Stimulated activated CD4-positive, alpha-beta T cell treated with anti-CD3 and anti-CD28 coated beads, Interleukin-1b, Interleukin-23, amount 100 ng/mL, for 48 hours (primary cell): ENCODE measurements at places on chromosomes 1 and 21.

- no peak for DNase-seq
Measured at GRCh38 chr1:201169203-201169602, 14.9 kb upstream of the TMEM9 start.

GRCh38 chr1:169072945-169073725 is 33.4 kb upstream of the ATP1B1 start:
- no peak for DNase-seq

GRCh38 chr1:5707566-5708345 is 284.5 kb downstream of the NPHP4 start:
- DNase-seq, result no peak

GRCh38 chr1:13893409-13893821 is 193.4 kb downstream of the PRDM2 start:
- no peak for DNase-seq

- DNase-seq, result no peak
Measured at GRCh38 chr1:157409927-157410326, 142.4 kb downstream of the FCRL5 start.

GRCh38 chr1:6962478-6962995 is 177.3 kb downstream of the CAMTA1 start:
- DNase-seq, result peak; percentile 88

GRCh38 chr1:175862408-175862807 is 119.0 kb upstream of the TNR start:
- DNase-seq, result no peak

DNA sequence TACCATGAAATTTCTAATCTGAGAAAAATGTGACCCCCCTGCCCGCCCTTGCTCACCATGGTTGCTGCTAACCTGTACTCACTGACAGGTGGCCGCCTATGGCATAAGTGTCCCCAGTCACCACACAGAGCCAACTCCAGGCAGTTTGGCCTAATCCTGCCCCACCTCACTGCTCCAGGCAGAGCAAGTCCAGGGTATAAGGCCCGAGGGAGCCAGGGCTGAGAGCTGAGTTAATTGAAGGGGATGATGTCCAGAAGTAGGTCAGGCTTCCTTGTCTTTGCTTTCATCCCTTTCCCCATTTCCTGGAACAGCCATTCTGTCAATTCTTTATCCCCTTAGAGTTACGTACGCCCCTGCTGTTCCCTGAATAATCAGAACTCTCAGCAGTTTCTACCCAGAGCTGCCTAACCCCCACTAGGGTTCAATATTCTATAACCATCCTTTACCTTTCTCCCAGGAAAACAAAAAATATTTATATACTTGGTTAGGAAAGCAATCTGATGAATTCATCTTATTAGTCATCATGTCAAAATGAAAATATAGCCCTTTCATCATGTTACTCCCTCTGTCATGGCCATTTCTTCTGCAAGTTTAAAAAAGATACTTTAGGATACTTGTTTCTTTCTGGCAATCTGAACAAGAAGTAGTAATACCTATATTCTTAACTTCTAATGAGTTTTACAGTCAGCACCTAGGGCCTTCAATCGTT is 29.4 kb upstream of the CD101 start:
- DNase-seq, result no peak

- no peak for DNase-seq
Measured at GRCh38 chr1:48341221-48341620, 118.7 kb downstream of the SLC5A9 start.

GRCh38 chr1:2267862-2268261 is 39.7 kb downstream of the SKI start:
- no peak for DNase-seq

DNA sequence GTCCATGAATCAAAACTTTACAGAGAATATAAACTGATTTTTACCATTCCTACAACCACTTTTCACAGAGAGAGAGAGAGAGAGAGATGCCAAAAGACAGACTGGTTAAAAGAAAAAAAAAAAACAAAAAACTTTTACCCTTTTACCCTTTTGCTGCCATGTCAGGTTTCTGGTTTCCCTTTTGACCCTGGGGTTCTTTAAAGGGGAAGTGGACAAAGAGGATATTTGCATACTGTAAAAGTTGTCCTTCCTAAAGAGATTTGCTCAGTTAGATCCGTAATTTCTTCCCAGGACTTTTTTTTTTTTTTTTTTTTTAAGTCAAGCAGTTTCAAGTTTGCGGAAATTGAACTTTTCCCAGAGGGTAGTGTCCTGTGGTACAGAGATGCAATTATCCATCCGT is 287.8 kb upstream of the RGS18 start:
- DNase-seq, result no peak

DNA sequence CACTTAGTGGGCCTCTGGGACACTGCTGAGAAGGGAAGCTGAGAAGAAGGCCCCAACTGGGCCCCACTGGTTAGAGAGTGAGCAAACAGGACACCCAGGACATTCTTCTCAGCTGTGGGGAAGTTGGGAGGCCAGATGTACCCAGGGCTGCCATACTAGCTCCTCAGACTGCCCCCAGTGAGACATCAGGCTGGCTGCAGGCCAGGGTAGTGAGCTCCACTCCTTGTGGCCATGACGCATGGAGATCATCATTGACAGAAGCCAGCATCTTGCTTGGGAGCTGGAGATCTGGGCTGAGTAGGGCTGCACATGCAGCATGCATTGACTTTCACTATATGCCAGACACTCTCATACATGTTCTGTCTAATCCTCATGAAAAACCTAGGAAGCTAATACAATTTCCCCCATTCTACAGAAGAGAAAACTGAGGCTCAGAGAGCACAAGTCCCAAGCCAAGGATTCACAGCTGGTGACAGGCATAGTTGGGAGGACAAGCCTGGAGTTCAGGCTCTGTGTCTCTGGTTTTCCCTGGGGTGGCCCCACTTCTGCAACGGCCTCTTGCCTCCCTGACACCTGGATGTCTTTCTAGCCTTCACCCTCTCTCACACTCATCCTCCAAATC is 24.1 kb upstream of the MYCL start:
- DNase-seq, result no peak

GRCh38 chr1:5954964-5955363 is 37.3 kb downstream of the NPHP4 start:
- no peak for DNase-seq

- peak; percentile 19 for DNase-seq
Measured at GRCh38 chr1:205458777-205459566, 3.1 kb upstream of the BLACAT1 start.

GRCh38 chr1:211581526-211581925 is 2.6 kb upstream of the SLC30A1 start:
- DNase-seq, result no peak

- DNase-seq, result no peak
Measured at GRCh38 chr1:231681006-231681405, 54.4 kb downstream of the DISC1 start.

DNA sequence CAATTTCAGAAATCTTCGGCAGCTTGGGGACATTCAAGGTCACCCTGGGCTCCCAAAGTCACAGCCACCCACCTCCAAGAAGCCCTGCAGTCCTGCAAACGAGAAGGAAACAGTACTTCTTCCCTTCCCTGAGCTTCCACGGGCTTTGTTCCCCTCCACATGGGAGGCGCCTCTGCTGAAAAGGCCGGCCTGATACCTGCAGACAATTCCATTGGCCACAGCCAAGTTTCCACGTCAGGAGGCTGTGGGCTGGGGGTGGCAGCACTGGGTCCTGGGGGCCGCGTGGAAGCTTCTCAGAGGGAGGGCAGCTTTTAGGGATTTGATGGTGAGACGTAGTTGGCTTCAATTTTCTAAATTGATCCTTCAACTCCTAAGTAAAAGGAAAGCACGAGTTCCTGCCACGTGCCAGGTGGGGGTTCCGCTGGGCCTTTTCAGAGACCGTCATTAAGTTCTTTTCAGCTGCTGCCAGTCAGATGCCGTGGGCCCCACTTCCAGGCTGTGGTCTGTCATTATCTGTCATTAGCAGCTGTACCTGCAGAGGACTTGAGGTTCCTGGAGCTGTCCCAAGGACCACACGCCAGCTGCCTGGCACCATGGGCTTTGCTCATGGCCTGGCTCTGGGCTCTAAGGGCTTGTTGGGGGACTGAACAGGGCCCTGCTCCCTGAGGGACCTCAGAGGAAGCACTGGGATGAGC is 98.7 kb downstream of the CRYAA start:
- DNase-seq, result no peak

DNA sequence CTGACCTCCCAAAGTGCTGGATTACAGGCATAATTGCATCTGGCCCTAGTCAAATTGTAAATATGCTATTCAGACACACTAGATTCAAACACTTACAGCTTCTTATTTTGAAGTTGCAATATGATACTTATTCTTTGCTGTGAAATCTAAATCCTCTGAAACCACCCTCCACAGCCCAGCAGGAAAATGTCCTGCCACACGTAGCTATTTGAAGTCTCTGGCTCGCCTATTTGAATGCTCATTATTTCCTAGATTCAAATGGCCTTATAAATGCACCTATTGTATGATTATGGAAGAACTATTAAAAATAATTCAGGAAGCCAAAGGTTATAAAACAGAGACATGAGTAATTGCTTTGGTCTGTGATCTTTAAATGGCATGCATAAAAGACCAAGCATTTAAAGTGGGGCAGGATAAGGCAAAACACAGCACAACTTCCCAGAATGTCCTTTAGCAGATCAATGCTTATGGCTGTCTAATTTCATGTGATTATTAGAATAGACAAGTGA is 26.6 kb upstream of the FBXO28 start:
- DNase-seq, result no peak

- DNase-seq, result no peak
Measured at GRCh38 chr1:8086055-8086454, 59.9 kb upstream of the ERRFI1 start.

DNA sequence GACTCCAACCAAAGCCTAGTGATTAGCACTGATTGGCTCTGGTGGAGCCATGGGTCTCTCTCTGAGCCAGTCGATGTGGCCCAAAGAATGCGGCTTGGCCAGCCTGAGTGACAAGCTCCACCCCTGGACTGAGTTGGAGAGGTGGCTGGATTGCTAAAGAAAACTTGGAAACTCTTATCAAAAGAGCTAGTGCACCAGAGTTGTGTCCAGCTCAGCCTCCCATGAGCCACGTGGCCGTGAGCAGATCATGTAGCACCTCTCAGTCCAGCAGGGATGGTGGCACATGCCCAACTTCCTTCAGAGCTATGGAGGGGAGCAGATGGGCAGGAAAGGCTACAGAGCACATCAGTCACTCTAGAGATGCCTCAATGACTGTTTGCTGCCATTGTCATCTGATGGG is 142.8 kb upstream of the VAMP3 start:
- DNase-seq, result no peak

GRCh38 chr1:153985941-153986761 is at the start of gene RAB13:
TSS of gene RAB13 (minus strand) at chr1:153986339. CDS start at chr1:153986236, 103 bp downstream.
- DNase-seq, result no peak

DNA sequence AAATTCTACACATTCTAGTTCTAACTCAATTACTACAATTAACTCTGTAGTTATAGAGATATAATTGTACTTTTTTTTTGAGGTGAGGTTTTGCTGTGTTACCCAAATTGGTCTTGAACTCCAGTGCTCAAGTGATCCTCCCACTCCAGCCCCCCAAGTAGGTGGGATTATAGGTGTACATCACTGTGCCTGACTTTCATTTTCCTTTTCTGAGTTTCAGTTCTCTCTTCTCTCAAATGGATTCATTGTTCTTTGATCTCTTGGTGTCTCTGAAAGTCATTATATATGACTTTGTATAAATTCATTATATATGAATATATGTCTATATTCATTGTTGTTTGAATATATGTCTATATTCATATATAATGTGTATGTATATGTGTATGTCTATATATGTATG is 74.0 kb upstream of the GALNT2 start:
- DNase-seq, result no peak

DNA sequence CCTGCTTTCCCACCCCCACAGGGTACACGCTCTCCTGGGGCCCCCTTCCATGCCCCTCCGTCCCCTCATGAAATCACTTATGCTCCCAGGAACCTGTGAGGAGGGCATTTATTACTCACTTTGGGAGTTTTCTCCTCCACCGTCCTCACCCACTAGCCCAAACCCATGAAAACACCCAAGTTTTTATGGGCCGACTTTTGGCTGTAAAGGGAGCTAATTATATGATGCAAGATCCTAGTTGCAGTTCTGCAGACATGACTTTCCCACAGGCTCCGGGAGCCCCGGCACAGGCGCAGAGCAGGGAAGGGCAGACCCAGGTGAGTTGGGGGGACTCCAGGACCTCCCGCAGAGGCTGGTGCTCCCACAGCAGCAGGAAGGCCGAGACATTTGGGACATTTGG is 29.7 kb downstream of the EPHA2 start:
- no peak for DNase-seq

DNA sequence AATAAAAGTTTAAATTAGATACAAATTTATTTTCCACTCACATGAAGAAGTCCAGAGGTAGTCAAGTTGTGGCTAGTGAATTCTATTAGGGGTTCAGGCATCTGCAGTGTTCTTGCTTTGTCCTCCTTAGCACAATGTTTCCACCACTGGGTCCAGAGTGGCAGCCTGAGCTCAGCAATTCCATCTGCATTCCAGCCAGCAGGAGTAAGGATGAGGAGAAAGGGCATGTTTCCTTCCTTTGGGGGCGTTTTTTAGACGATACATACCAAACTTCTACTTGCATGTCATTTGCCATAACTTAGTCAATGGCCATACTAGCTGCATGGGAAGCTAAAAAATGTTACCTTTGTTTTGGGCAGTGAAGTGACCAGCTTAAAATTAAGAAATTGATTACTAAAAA is 98.5 kb upstream of the VANGL1 start:
- DNase-seq, result no peak

GRCh38 chr1:200435200-200435780 is 25.5 kb upstream of the ZNF281 start:
- no peak for DNase-seq

DNA sequence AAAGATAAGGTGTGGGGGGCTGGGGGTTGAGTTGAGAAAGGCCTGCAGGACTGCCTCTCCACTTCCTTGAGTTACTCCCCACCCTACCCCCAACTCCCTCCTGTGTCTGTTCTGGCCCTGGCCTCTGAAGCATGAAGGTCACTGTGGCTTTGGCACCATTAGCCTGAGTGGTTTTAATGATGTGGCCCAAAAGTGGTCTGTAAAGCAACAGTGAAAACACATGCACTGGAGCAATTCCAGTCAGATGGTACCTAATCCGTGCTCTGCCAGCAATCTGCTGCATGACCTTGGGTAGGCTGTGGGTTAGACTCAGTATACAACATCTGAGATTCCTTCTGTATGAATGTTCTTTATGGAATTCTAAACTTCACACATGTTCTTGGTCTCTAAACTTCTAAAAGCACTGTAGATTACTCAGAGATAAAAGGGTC is 86.5 kb upstream of the ATP1A1 start:
- DNase-seq, result no peak

- DNase-seq, result no peak
Measured at GRCh38 chr1:26558685-26559048, 29.1 kb downstream of the RPS6KA1 start.

- no peak for DNase-seq
Measured at GRCh38 chr1:93635614-93636543, 45.8 kb downstream of the BCAR3 start.
